ENCODE measurements at places on chromosomes 12 and 14. TPM values are rescaled to one million over a fixed set of nuclear protein-coding genes. Genes with fewer than 3 reads are reported as not detected.

The COX8C gene
- not detected for total RNA-seq

The RDH12 gene
- not detected for total RNA-seq

The TCL1A gene
- not detected for total RNA-seq

The KRT83 gene
- not detected for total RNA-seq

The TAS2R42 gene
- total RNA-seq, result not detected

The PPP1R1A gene
- not detected for total RNA-seq

The TMCC3 gene
- 0.11 TPM for total RNA-seq

The SLC6A13 gene
- not detected for total RNA-seq

The LRP6 gene
- total RNA-seq, result 19.2 TPM

DNA sequence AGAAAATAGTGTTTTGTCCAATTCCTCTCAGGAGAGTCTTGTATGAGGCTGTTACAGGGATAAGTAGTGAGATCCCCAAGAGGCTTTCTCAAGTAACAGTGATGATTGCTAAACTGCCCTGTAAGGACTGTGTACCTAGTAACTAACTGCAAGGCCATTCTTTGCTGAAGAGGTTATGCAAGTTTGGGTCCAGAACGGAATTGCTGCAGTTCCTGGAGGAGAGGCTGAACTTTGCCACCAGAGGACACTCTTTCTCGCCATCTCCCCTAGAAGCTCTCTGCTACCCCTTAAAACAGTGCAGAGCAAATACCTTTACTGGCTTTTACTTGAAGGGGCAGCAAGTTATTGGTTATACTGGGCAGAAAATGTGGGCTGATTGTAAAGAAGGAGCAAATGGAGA lies 180.0 kb downstream of the RBM19 start:
- DNase-seq, result no peak

DNA sequence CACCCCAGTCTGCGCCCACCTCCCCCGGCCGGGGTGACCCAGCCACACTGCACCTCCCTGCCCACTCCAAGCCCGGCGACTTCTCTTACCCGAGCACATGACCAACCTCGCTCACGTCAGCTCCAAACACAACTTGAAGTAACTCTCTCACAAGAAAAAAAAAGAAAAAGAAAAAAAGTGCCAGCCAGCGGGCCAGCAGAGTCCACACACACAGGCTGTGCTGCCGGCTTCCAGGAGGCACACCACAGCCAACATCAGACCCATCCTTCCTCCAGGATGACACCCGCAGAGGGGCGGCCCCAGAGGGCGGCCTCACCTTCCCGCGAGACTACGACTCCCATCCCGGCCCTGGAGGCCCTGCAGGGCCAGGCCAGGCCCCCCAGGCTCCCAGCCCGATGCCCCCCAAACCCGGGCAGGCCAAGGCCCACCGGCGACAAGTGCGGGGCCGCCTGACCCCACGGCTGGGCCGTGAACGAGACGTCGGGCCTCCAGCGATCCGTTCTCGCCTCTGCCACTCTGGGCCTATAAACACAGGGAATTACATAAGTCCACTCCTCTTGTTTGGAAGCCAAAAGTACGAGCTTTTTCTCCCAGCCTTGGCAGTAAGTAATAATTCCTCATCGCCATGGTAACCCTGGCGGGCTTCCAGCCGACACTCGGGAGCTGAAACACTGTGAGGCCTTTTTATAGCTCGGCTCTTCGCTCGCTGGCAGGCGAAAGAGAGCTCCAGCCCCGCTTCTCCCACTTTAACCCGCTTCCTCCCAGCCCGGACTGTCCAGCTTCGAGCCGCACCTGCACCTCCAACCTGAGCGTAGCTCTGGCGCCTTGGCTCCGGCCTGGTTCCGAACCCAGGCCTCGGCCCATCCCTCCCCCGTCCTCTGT lies 49.1 kb downstream of the NCOR2 start:
- DNase-seq, result peak; percentile 98

DNA sequence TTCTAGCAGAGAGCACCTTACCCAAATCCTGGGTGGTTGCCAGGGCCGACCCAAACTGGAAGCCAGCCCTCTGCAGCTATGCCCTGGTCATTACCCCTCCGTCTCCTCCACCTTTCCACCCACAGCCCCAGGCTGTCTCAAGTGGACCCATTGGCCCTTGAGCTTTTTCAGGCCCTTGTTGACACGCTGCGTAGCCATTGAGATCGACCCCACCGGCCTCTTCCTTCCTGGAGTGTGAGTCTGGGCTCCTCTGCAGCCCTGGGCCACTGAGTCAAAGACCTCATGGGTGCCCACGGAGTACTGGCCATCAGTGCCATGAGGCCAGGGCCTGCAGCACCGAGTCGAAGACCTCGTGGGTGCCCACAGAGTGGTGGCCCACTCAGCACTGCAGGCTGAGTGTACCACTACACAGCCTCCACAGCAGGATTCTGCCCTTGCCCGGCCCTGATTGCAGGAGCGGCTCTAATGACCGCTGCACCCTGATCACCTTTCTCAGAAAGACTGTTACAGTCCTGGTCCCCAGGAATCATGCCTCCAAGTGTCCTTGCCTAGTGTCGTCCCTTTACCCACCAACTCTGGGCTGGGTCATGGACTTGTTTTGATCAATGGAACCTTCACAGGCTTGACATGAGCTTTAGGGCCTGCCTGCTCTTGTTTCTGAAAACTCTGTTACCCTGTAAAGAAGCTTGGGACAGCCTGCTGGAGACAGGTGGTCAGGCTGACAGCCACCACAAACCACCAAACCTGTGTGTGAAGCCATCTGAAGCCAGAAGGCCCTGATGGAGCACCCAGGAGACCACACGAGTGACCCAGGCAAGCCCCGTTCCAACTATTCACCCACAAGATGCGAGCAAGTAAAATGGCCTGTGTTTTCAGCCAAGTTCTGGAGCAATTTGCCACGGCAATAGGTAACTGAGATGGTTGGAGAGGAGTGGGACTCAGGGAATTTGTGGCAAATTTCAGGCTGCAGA lies 39.6 kb upstream of the TRAF3 start:
- no peak for DNase-seq

- DNase-seq, result no peak
Measured at GRCh38 chr12:38384816-38385378, 68.3 kb downstream of the ALG10B start.

- peak; percentile 0 for DNase-seq
Measured at GRCh38 chr12:24066865-24067264, 117.4 kb upstream of the SOX5 start.

DNA sequence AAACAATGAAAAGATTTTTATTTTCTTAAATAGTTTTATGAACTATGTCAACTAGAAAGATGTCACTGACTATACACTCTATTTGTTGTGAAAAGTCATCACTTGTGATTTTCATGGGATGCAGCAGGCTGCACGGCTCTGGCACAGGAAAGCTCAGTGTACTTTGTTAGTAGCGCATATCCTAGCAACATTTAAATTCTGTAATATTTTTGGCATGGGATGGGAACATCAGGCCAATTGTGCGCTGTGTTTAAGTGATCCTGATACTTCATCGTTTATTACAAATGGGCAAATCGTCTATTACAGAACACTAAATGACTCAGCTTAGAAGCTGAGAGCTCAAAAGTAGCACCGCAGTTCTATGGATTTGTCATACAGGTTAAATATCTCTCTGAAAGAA lies 60.7 kb upstream of the SAV1 start:
- DNase-seq, result no peak

DNA sequence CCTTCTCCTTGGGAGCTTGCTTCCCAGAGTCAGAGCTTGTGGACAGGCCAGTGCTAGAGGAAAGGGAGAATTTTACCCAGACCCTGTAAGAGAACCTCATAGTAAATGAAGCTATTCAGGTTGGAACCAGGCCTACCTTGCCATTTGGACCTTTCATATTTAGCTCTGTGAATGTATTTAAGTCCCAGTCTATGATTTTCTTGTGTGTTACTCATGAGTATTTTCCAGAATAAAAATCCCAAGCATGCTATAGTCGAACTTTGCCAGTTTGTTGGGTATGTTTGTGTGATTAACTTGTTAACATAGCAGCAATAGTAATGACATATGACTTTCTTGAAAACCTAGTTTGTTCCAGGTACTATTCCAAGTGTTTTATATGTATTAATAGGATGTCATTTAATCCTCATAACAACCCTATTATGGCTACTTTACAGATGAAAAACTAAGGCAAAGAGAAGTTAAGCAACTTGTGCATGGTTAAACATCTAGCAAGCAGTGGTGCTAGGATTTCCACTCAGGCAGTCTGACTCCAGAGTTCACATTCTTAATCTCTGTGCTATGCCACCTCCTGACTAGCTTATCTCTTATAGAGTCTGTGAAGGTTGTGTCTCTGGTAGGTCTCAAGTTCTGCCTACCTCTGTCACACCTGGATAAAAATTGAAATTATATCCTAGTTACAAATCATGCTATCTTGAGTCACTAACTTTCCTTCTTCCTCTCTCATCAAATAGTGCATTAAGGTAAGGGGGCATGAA lies 47.9 kb upstream of the GARIN2 start:
- DNase-seq, result no peak

DNA sequence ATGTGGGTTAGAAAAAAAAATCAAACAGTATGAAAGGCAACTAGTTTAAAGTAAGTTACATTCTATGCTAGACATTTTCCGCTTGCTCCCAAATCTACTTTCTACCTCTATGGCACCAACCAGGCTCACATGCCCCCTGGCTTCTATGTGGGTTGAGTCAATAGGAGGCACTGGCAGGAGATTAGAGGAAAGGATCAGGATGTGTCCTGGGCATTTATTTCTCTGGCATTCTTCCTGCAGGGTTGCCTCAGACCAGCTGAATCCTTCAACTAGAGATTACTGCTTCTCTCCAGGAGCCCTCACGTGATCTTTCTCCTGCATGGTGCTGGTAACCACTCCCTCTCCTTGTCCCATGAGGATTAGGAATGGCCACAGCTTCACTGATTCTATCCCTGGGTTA lies 14.9 kb upstream of the CCDC60 start:
- DNase-seq, result no peak

- DNase-seq, result no peak
Measured at GRCh38 chr12:109451400-109451799, 25.7 kb downstream of the KCTD10 start.

- no peak for DNase-seq
Measured at GRCh38 chr14:40074169-40074568, 641.9 kb upstream of the FBXO33 start.

GRCh38 chr14:87873741-87874140 lies 119.2 kb downstream of the GALC start:
- DNase-seq, result peak; percentile 57

DNA sequence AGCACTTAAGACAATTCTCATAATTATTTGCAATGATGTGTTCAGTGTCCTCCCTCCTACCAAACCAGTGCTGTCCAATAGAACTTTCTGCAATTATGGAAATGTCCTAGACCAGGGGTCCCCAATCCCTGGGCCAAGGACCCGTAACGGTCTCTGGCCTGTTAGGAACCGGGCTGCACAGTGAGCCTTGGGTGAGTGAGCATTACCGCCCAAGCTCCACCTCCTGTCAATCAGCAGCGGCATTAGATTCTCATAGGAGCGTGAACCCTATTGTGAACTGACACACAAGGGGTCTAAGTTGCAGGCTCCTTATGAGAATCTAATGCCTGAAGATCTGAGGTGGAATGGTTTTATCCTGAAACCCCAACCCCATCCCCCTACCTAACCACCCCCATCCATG lies 3.9 kb downstream of the SVOP start:
- DNase-seq, result no peak

DNA sequence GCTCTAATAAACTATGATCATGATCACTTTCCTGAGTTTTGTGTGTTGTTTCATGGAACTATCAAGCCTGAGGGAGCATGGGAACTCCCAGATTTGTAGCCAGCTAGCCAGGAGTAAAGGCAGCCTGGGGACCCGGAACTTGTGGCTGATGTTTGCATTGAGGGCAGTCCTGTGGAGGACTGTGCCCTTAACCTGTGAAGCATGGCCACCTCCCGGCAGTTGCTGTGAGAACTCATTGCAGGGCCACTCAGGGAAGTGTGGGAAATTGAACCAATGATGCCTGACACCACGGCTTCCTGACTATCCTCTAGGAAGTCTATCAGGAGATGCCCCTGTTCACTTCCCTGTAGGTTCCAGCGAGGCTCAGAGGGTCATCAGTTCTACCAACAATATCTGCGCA lies 250.6 kb downstream of the DAD1 start:
- DNase-seq, result no peak

DNA sequence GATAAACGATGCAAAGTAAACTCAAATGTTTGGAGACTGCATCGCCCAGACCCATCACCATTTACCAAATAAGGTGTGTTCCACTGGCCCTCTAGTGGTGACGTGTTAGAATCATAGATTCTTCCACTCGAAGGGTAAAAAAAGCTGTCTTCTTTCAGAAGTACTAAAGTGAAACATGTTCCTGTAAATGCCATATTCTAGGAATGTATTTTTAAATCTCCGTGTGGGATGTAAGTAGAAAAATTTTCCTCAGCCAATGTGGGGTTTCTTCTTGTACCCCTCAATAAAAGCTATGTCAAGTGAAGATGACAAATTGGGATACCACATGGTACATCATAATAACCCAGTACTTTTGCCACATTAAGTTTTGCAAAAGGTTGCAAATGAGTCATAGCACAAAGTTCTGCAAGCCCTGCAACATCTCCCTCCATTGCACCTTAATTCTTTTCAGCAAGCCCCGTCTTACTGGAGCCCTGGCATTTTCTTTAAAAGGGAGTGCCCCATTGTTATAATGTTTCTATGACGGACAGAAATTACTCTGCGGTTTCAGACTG lies 100.8 kb downstream of the CCER1 start:
- DNase-seq, result peak; percentile 74

DNA sequence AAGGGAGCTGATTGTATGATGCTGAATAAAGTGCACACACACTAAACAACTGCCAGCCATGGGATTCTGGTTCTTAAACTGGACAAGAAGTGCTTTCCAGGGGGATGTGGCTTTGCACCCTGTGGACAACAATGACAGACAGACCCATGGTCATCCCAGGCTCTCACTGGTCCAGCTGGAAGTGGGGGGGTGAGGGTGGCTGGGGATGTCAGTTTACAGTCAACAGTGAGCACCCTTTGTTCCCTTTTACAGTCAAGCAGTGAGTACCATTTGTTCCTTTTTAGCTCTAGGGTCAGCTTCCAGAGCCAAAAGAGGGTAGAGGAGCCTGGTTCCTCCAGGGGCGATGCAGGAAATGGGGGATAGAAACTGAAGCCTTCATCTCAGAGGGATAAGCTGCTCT lies 100.7 kb downstream of the SMOC1 start:
- DNase-seq, result no peak

GRCh38 chr12:111655356-111655755 lies 30.4 kb downstream of the BRAP start:
- no peak for DNase-seq

DNA sequence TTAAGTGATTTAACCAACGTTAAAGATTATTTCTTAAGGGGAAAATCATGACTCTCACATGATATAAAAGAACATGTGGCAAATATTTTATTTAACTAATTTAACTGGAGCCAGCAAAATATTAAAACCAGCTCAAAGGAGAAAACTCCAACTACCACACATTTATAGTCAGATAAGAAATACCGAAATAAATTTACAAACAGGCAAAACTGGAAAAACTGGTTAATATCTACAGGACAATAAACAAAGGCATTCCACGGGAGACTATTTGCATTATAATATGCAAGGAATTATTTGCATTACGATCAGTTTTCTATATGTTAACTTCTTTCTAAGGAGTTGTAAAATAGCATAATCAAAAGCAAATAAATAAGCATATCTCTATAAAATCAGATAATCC lies 13.8 kb upstream of the BCL2L14 start:
- no peak for DNase-seq

- no peak for DNase-seq
Measured at GRCh38 chr12:119576118-119576810, 17.3 kb upstream of the TMEM233 start.

- DNase-seq, result no peak
Measured at GRCh38 chr14:68477461-68478085, 315.3 kb downstream of the ZFP36L1 start.

- DNase-seq, result no peak
Measured at GRCh38 chr14:72118841-72119240, 186.6 kb downstream of the RGS6 start.
